ENCODE measurements at places on chromosomes 2 and 18. TPM values are rescaled to one million over a fixed set of nuclear protein-coding genes. Genes with fewer than 3 reads are reported as not detected.

GRCh38 chr18:45252474-45252873, 362.8 kb upstream of the SLC14A2 start:
- no peak overlapping the region for H3K27ac ChIP-seq
- no peaks in the 10 kb centered on the region for H3K4me1 ChIP-seq
- no peaks in the 10 kb centered on the region for H3K36me3 ChIP-seq
- H3K27me3 ChIP-seq: no peaks in the 10 kb centered on the region
- H3K4me3 ChIP-seq: no peak overlapping the region

DNA sequence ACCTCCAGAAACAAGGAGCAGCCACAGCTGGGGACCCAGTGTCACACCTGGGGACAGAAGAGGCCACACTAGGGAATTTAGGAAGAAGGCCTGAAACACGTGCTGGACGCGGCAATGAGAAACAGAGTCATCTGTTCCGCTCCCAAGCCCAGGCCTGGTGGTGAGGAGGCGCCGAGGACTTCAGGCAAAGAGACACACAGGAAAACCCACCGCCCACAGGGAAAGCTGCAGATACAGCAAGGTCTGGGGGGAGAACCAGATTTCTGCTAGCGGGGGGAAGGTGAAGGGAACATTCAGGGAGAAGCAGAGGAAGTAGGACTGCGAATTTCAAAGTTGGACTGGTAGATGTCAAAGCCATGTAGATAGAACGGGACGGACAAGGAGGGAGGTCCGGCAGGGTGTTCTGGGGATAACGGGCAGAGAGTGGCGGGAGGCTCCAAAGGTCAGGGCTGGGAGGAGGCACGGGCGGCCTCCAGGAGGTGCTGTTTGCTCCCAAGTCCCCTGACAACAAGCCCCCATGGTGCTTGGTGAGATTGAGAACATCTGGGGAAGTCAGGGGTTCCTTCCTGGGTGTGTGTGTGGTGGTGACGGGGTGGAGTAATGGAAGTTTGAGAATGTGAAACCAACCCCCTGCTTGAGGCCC, 351.7 kb upstream of the MYT1L start:
- no peak overlapping the region for H3K4me3 ChIP-seq
- H3K4me1 ChIP-seq: no peaks in the 10 kb centered on the region
- no peak for DNase-seq
- no peak overlapping the region for H3K27ac ChIP-seq
- H3K27me3 ChIP-seq: no peaks in the 10 kb centered on the region
- H3K36me3 ChIP-seq: no peaks in the 10 kb centered on the region

- H3K27me3 ChIP-seq: no peaks in the 10 kb centered on the region
- H3K27ac ChIP-seq: peak within 1 kb of the TSS; percentile 74
- peak within 1 kb of the TSS; percentile 64 for H3K4me3 ChIP-seq
- H3K4me1 ChIP-seq: no peaks in the 10 kb centered on the region
These were observed at the start of gene SLC19A3 for GRCh38 chr2:227717687-227718567. Gene SLC19A3 (minus strand): TSS chr2:227718028. CDS start chr2:227702318, 15,710 bp downstream.

DNA sequence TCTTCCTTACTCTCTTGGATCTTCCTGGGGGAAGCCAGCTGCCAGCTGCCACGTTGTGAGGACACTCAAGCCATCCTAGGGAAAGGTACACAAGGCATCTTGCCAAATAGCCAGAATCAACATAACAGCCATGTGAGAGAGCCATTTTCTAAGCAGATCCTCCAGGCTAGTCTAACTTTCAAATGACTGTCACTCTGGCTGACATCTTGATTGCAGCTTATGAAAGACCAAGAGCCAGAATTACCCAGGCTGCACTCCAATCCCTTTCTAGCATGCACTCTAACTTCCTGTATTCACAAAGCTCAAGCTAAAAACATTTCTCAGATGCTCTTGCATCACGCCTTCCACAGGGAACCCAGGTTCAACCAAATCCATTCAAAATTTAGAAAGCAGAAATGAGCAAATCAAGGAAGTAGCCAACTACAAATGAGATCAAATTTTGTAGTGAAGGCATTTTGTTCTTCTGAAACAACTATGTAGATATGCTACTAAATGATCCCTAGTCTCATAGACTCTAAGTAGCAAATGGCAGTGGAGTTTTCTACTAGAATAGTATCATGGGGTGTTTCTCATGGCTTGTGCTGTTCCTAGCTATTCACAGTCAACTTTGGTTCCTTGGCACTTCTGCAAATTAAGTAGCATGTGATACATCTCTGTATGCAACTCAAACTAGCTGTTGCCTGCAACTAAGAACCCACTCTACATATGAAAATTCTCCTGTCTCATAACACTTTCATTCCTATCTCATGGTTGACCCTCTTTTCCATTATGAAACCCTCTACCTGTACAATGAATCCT, 281.9 kb downstream of the ZEB2 start:
- peaks cover 6% of the 10 kb centered on the region for H3K4me1 ChIP-seq
- H3K36me3 ChIP-seq: no peaks in the 10 kb centered on the region
- H3K4me3 ChIP-seq: no peak overlapping the region
- no peak overlapping the region for H3K27ac ChIP-seq
- no peaks in the 10 kb centered on the region for H3K27me3 ChIP-seq
- no peak for DNase-seq

- DNase-seq: no peak
- H3K4me3 ChIP-seq: no peak overlapping the region
- no peaks in the 10 kb centered on the region for H3K27me3 ChIP-seq
- H3K27ac ChIP-seq: no peak overlapping the region
These were observed 13.6 kb upstream of the ATP6V1C2 start for GRCh38 chr2:10707831-10708230.

Gene CCDC178
- total RNA-seq: 3.7 TPM

All from kidney (tissue), 22 donors.